ENCODE measurements at places on chromosomes 4 and X. TPM values are rescaled to one million over a fixed set of nuclear protein-coding genes. Genes with fewer than 3 reads are reported as not detected.

The SRPX gene
- 71.2 TPM for total RNA-seq

DNA sequence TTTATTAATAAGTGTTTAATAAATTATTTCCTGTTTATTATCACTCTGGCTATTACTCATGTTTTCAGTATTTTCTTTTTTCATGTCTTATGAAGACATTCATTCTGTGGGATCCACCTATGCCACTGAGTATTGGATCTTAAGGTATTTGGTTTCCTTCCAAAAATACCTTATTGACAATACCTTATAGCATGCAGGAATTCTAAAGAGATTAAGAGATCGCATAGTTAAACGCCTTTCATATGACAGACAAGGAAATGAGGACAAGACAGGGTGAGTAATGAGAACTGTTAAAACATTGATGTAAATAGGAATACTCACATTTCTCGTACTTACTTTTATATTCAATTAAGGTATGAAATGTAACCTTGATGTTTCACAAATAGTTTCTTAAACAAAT is 38.2 kb upstream of the TMPRSS11B start:
- DNase-seq = no peak

- DNase-seq = no peak
Observed at GRCh38 chr4:4990329-4990728, 28.9 kb downstream of the CYTL1 start.

GRCh38 chr4:151760002-151760401 is 805 bp downstream of the GATB start:
- no peak for DNase-seq

The BEX1 gene
- total RNA-seq = 22.1 TPM
